ENCODE measurements at places on chromosomes 3 and 15.

DNA sequence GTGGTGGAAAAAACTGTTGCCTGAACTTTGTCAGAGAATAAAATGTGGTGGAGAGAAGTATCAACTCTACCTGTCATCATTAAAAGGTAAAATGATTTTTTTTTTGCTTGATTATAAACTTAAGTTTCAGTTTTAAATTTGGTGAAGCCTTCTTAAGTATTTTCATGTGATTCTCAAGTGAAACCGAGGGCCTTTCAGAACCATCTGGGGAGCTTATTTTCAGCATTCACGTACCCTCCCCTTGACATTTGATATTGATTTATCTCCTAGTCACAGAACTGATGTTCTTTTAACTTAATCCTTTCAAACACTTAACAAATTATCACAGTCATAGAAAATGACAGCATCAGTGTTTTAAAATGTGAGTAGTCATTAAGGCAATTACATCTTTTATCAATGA is 38.5 kb downstream of the HPS3 start:
- no peak for DNase-seq

- no peak for DNase-seq
Measured at GRCh38 chr15:94671858-94672532, 440.6 kb downstream of the MCTP2 start.

DNA sequence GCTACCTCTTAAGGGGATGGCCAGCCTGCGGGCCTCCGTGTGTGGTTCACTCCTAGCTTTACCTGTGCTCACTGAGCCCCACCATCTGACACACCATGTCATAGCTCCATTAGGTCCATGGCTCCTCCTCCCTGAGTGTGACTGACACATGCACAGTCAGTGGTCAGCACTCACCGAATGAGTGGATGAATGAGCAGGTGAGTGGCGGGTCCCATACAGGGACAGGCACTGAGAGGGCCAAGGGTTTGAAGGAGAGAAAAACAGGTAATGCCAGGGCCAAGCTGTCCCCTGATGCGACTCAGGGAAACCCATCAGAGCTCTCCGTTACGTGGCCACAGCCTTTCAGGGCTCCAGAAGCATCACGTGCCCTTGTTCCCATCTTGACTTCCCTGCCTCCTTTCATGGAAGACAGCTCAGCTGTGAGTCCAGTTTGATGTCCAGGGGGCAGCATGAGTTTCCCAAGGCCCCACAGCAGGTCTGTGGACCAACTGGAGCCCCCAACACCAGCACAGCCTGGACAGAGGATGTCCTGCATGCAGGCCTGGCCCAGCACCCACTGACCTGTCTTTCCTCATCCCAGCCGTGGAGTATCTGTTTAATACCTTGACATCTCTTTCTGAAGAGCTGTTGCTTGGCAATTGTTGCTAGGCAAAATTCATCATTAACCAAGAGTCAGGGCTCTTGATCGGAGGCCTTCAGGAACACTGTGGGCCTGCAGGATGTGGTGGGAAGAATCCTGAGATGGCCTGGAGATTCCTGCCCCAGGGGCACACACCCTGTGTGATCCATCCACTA is 84.4 kb downstream of the PLXNA1 start:
- DNase-seq = no peak

GRCh38 chr3:50210510-50211367 is 5.7 kb downstream of the SLC38A3 start:
- no peak for DNase-seq

DNA sequence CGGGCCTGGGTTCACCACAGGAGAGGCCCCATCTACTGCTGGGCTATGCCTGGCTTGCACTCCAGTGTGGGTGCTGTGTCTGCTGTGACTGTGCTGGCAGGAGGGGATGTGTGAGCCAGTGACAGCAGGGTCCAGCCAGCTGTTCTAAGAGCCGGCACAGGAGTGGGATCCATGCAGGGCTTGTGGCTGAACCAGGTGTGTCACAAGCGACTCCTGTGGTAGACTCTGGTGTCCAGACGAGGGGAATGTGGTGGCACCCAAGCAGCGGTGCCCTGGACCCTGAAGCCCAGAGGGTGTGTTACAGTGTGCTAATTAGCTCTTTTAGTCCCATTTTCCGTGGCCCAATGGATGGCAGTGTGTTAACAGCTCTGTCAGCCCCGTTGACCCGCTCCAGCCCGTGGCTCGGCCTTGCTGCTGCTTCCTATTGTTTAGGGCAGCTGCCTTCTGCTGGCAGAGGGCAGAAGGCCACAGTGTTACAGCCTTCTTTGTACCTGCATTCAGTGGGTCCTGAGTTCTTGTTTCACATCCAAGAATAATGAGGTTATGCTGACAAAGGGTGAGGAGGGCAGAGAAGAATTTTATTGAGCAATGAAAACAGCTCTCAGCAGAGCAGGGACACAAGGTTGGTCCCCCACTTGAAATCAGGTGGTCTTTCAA is 78.5 kb upstream of the RNU6-1 start:
- no peak for DNase-seq

DNA sequence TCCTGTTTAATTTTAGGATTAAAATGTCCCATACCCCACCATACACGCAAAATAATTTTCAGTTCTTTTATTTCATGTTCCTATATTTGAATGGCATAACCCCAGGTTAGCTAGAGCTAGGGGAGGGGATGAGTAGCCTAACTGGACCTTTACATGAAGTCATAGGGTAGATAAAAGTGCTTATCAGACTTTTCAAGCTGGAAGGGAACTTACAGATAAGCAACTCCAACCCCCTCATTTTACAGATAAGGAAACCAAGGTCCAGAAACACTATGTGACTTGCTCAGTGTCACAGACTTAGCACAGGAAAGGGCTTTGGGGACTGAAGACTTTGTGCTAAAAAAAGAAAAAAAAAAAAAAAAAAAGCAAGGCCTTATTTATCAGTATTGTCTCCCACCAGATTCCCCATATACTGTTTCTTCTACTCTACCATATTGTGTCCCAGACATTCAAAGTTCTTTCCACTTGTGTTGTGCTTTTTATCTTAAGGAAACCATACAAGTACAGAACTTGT is 10.6 kb upstream of the TNIK start:
- no peak for DNase-seq

DNA sequence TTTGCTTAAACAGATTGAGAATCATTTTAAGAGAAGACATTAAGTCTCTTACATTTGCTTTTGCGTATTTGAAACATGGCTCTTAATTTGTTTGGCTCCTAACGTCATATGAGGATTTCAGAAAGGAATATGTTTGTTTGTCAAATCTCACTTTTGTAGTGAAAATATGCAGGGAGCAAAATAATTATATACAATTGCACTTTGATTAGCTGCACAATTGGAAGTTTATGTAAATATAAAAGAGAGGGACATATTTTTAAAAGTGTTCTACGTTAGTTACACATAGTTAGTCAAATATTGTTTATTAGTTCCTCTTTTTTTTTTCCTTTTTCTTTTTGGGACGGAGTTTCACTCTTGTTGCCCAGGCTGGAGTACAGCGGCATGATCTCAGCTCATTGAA is 42.7 kb upstream of the GOLIM4 start:
- no peak for DNase-seq

DNA sequence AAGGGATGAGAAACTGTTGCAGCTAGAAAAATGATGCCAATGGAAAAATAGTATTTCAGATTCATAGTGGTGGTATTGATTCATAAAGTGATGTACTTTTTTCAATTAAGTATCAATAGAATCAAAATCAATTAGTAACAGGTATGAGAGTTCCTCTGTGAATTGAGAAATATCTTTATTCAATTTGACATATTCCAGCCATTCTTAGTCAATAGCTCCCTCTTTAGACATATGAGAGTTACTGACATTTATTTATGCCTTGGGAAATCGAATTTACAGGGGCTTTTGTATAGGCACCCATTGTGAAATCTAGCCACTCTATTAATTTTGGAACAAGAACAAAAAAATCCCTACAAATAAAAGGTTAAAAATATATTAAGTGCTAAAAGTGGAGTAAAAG is 386.9 kb upstream of the CNTN3 start:
- DNase-seq = no peak

DNA sequence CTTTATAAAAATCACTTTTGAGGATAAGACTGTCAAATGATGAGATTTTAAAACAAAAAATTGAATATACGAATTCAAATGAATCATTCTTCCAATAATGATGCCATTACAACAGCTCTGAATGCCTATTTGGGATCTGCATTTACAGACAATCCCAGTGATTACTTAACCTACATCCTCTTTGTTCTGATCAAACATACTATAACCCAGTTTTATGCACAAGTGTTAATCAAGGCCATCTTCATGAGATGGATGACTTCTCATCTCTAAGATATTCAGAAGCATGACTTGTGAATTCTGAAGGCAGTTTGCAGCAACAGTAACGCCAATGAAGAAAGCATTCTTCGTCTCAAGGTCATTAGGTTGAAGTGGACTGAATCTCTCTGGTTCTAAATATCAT is 90.3 kb upstream of the MEX3B start:
- no peak for DNase-seq

DNA sequence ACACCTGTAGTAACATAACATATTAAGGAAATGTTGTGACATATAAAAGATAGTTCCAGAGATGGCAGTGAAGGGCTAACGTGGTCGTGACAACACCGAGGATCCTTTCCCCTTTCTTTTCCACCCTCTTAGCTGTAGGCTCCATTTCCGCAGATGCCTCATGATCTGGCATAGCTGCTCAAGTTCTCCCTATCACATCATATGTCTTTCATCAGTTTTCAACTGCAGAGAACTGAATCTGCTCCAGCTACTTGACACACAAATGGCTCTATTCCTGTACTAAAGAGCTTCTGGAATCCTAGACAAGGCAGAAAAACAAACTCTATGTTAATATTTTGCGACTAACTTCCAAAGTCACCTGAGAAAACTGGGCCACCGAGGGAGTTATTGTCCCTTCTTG is 275.0 kb upstream of the SLCO3A1 start:
- DNase-seq = no peak

DNA sequence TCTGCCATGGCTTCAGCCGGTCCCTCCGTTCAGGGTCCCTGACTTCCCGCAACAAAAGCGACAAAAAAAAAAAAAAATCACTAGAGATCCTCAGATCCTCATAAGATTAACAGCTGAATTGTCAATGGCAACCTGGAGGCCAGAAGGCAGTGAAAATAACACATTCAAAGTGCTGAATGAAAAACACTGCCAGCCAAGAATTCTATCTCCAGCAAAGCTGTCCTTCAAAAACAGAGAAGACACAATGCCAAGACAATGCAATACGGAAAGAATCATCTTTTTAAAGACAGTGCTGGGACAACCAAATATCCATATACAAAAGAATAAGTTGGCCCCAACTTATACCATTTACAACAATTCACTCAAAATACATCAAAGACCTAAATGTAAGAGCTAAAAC is 21.6 kb downstream of the MTHFS start:
- DNase-seq = no peak

- DNase-seq = no peak
Measured at GRCh38 chr3:150653110-150653561, 50.0 kb downstream of the SELENOT start.

DNA sequence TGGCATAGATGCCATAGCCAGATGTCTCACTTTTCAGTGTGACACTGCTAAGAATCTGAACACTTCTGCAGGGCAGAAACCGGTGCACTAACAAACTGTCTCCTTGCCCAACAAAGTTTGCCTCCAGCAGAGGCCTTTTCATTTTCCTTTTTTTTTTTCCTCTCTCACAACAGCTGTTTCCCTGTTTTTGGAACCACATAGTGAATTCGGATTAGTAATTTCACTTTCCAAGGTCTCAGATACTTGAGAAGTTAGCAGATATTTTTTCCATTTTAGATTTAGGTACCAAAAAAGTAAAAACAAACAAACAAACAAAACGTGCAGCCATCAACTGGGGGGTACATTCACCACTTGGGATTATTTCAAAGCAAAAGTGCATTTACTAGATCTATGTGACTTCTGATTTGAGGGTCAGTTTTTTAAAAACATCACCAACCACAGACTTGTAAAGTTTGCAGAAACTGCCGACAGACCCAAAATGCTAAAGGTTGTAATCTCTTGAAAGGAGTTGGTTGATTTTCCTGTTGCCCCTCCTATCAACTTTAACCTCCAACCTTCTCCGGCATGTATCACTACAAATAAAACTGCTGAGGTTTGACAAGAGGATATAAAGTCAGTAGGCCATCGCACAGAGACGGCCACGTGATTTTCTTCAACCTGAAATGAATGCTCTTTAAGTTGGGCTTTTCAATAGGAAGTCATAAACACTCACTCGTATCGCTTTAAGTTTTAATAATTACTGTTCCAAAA is 169.1 kb downstream of the CDIN1 start:
- no peak for DNase-seq

- DNase-seq = no peak
Measured at GRCh38 chr3:32840086-32840841, 22.5 kb downstream of the TRIM71 start.

- no peak for DNase-seq
Measured at GRCh38 chr3:124611520-124611919, 118.7 kb upstream of the UMPS start.

GRCh38 chr3:58521917-58522631 is 14.9 kb downstream of the ACOX2 start:
- peak; percentile 25 for DNase-seq

GRCh38 chr3:2822611-2823010 is 287.6 kb downstream of the IL5RA start:
- no peak for DNase-seq

DNA sequence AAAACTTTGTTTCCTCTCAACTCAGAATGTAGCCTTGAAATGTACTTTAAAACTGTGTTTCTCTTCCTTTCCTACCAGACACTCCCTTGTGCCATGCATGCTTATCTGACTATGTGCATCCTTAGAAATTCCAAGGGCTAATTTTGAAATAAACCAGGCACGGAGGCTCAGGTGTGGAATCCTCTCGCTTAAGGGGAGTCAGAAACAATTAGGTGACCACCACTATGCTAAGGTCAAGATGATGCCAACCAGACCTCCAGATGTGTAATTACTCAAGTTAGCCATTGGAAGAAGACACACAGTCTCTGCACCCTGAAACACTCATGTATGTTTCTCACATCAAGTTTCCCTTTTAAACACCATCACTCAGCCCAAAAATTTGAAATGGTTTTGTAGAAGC is 572.1 kb downstream of the VGLL3 start:
- no peak for DNase-seq

- no peak for DNase-seq
Measured at GRCh38 chr3:187533797-187534196, 136.4 kb downstream of the SST start.

GRCh38 chr3:30613133-30613825 is 6.9 kb downstream of the TGFBR2 start:
- no peak for DNase-seq

DNA sequence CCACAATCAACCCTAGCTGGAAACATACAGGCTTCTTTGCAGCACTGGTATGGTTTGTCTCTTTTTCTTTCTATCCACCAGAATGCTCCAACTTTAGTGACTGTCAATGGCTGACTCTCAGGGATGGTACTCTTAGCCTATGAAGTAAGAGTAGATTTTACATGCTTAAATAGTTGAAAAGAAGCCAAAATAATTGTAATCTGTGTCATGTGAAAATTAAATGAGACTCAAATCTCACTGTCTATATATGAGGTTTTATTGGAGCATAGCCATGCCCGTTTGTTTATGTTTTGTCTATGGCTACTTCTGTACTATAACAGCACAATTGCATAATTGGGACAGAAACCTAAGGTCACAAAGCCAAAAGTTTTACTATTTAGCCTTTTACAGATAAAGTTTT is 29.1 kb upstream of the PDZRN3 start:
- no peak for DNase-seq
